ENCODE measurements at places on chromosomes 5 and 9.

GRCh38 chr9:3810231-3810630 is 284.4 kb upstream of the RFX3 start:
- no peak for DNase-seq

- no peak for DNase-seq
Observed at GRCh38 chr5:143550986-143551630, 147.6 kb upstream of the NR3C1 start.

- no peak for DNase-seq
Observed at GRCh38 chr5:131953969-131954368, 8.5 kb upstream of the MEIKIN start.

- DNase-seq: no peak
Observed at GRCh38 chr5:168531987-168532864, 3.1 kb downstream of the FBLL1 start.

- DNase-seq: no peak
Observed at GRCh38 chr9:84754881-84755280, 85.4 kb downstream of the NTRK2 start.

DNA sequence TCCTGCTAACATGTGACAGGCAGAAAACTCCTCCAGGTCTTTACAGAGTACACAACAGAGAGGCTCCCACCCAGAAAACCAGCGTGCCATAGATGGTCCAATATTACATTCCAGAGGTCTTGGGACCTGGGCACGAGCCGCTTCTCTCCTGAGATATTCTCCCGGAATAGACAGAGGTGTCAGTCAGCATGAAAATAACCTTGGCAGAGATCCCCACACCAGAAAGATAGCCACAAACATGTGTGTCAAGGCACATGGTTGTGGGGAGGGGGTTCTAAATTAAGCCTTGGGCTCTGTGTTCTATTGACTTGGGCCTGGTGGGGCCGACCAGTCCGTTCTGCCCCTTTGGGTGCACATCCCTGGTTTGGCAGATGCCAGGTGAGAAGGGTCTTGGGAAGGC is 78.4 kb downstream of the BOD1 start:
- DNase-seq: no peak

GRCh38 chr9:74120470-74120869 is 376.7 kb upstream of the RORB start:
- DNase-seq: no peak

DNA sequence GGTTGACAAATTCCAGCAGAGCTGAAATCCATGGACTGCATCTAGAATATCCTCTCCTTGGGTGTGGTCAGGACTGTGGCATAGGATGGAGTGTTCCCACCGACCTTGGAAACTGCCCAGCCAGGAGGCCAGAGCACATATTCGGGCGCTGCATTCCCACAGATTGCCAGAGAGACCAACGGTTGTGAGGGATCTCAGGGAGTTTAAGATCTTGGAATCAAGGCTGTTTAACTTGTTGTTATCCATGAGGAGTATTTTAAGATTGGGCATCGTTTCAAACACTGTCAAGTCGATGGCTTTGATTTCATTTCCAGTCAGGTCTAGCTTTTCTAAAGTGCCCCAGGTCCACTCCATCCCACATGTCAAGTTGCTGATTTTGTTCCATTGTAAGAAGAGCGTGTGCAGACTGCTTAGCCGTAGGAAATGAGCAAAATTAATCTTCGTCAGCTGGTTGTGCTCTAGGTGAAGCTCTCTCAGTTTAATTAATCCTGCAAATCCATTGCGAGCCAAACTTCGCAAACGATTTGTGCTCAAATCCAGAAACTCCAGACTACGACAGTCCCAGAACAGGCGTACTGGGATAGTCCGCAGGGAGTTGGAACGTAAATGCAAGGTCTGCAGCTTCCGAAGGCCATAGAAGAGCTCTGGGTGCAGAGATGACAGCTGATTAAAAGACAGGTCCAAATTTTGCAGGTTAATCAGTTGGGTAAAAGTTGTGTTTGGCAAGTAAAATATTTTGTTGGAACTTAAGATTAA is 1.5 kb downstream of the LRRTM2 start:
- DNase-seq: no peak

GRCh38 chr9:97565262-97565661 is 63.8 kb downstream of the TMOD1 start:
- DNase-seq: no peak

- no peak for DNase-seq
Observed at GRCh38 chr5:181164076-181164952, 16.9 kb downstream of the OR2V2 start.

DNA sequence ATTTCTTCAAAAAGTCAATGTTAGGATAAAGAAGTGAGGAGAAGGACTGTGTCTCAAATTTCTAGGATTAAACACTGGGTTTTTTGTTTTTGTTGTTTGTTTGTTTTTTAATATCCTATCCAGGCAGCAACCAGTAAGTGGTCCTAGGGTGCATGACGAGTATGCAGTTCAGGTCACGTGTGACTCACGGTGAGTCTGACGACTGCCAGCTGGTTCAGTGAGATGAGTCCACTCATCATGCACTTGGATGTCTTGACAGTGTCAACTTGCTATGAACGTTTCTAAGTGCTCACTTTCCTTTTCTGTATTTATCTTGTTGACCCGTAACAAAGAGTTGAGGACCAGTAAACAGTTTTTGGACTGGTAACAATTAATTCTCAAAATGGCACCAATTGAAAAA is 32.7 kb downstream of the ATG10 start:
- no peak for DNase-seq

- no peak for DNase-seq
Observed at GRCh38 chr9:91930475-91930874, 19.6 kb downstream of the ROR2 start.

- no peak for DNase-seq
Observed at GRCh38 chr5:154761046-154761736, 6.0 kb downstream of the LARP1 start.

GRCh38 chr5:60183881-60184280 is 290.4 kb upstream of the PDE4D start:
- DNase-seq: no peak

DNA sequence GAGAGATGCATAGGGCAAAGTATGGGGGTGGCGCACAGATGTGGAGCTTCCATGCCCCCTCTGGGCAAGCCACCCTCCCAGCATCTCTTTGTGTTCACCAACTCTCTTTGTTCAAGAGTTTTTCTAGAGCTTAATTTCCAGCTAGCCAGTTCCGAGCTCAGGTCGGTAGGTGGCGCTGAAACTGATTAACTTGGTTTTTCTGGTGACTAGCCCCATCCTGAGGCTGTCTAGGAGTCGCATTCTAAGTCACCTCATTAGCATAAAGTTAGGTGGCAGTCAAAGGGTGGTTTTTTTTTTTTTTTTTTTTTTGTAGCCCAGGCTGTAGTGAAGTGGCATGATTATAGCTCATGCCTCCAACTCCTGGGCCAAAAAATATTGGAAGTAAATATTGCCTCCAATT is 476.4 kb downstream of the KDM4C start:
- no peak for DNase-seq

GRCh38 chr5:109558952-109559351 is 130.8 kb upstream of the MAN2A1 start:
- no peak for DNase-seq

- no peak for DNase-seq
Observed at GRCh38 chr9:33446240-33446945, 1.0 kb downstream of the AQP3 start.

- no peak for DNase-seq
Observed at GRCh38 chr5:1536322-1536845, 12.6 kb upstream of the LPCAT1 start.

DNA sequence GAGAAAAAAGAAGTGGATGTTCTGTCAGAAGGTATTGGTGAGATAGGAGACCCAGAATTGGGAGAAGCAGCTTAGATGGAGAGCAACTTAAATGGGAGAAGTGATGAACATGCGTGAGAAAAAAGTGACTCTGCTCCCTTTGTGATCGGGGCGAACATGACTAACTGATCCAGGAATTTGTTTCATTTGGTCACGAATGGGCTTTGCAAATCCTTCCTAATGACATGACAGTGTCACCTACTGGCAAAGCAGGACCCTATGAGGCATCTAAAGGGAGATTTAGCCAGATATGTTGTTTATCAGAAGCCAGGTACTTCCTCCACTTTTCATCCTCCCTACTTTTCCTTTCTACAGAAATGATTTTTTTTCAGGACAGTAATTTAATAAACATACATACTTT is 787.4 kb upstream of the RGMB start:
- no peak for DNase-seq

DNA sequence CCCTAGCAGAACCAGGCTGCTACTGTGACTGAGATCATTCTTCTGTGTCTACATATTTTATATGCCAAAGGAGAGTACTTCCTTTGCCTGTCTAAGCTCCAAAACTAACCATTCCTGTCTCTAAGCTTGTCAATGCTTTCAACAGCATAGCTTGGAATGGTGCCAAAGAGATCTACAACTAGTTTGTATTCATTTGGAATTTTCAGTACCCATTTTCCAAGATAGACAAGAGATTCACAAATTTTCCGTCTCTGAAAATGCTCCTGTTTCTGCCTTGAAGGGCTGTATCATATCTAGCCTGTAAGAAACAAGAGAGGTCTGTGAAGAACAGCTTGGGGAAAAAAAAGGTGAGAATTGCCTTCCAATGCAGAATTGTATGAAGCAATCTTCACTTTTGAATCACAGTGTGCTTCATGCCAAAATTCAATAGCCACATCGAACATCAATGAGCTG is 334.4 kb upstream of the ACTBL2 start:
- no peak for DNase-seq

DNA sequence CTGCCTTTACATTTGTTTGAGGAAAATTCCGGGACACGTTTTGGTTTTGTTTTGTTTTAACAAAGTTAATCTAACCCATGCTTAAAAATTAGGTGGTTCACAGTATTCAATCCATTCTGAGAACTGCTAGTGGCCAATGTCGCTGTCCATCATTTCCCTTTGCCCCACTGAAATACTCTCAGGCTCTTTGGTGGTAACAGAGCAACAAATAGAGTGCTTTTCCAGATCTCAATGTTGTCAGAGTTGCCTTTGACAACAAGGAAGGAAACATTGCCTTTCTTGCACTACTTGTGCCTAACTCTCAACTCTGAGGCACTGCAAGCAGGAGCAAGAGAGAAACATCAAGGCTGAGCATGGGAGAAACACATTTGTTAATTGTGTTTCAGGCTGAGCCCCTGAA is 154.0 kb downstream of the MCTP1 start:
- DNase-seq: no peak

DNA sequence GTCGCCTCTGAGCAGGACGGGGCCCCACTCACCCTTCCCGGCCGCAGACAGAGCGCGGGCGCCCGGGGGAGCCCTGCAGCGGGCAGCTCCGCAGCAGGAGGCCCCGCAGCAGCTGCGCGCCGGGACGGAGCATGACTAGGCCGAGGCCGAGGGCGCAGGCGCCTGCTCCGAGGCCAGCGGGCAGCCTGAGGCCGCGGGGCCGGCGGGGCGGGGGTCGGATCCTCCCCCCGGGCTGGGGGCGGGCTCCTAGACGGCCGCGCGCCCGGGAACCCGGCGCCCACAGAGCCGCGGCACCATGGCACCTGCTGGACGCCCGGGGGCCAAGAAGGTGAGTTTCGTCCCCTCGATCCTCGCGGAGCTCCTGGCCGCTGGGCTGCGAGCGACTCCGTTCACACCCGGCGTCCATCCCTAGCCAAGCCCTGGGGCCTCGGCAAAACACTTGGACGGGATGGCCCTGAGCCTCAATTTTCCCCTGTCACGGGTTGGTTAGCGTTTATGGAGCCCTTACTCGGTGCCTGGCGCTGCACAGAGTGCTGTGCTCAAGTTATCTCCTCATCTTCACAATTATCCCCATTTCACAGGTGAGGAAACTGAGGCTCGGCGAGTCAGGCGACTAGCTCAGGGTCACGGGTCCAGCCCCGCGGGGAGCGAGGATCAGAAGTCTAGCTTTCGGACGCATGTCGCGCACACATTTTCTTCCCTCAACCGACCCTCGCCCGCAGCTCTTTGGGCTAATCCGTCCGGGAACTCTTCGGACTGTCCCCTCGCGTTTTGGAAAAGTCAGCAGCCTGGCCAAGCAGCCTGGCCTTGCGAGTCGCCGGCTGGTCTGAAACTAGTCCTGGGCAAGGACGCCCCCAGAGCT is at the start of the genes BHMT2 and DMGDH:
TSS of gene BHMT2 (plus strand) at position 280 of the 862 bp plus-strand sequence. CDS start at position 296, 16 bp downstream.
TSS of gene DMGDH (minus strand) at position 187 of the 862 bp plus-strand sequence. CDS start at position 133, 54 bp downstream.
- DNase-seq: no peak

- DNase-seq: no peak
Observed at GRCh38 chr5:14408969-14409586, 172.5 kb upstream of the OTULINL start.

GRCh38 chr5:64437496-64437895 is 68.3 kb upstream of the RGS7BP start:
- no peak for DNase-seq

DNA sequence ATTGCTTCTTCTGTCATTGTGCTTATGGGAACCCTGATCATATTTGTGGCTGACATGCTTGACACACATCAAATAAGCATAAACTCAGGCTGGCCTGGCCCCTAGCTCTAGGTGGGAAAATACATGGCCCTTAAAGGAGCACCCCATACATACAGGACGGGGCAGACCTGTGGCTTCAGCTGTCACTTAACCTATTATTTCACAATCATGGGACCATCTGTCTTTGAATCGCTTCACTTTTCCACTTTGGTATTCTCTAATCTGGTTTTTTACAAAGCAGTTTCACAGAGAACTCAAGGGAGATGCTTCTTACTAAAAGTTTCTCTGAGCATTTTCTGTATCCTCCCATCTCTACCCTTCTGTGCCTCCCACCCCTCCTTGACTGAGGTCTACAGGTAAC is 34.6 kb upstream of the LRRTM2 start:
- no peak for DNase-seq

- DNase-seq: no peak
Observed at GRCh38 chr9:97045300-97045699, 6.4 kb upstream of the CTSV start.

DNA sequence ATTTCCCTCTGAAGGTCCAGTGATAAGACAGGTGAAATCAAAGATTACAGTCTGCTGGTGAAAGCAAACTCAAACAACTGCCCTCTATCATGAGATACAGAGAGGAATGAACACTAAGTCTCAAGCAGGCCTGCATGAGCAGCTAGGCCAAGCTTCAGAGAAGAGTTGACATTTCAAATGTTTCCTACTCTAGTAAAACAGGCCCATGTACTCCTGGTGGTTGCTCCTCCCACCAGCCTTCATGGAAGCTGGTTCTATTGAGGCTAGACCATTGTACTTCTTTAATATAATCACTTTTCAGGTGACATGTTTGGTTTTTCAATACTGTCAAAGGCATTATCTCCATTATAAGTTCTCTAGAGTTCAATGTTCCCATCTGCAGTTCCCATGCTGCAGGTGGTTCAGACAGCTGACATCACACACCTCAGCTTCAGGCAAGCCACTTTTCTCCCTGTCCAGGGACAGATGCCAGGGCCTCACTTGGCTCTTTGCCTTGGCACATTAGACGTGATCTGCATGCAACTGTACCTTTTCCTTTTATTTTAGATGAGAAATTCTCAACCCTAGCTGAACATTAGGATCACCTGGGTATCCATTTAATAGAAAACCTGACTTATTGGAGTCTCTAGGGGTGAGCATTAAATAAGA is 89.8 kb downstream of the PIK3R1 start:
- no peak for DNase-seq
